ENCODE measurements at places on chromosomes 1 and 21.

DNA sequence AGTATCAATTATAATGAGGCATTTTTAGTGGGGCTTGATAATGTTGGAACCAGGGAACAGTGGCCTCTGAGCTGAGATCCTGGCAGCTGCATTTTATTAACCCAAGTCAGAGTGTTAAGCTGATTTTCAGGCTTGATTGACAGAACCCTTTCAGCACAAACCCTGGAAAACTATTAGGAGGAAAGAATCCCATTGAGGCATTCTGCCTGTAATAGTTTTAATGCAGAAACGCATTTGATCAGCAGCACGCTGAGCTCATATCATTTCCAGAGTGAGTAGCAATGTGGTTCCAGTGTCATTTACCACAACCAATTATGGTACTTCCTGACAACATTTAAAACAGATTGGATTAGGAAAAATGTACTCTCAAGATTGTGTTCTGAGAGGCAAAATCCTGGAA lies 78.3 kb upstream of the BARHL2 start:
- H3K27me3 ChIP-seq = no peaks in the 10 kb centered on the region
- no peak for DNase-seq
- no peak overlapping the region for H3K4me3 ChIP-seq
- no peaks in the 10 kb centered on the region for H3K4me1 ChIP-seq

GRCh38 chr1:183212870-183213269 lies 26.8 kb downstream of the LAMC2 start:
- no peaks in the 10 kb centered on the region for H3K27me3 ChIP-seq
- no peaks in the 10 kb centered on the region for H3K36me3 ChIP-seq
- peaks cover under 1% of the 10 kb centered on the region for H3K4me1 ChIP-seq
- H3K27ac ChIP-seq = no peak overlapping the region
- H3K4me3 ChIP-seq = no peak overlapping the region
- no peak for DNase-seq

GRCh38 chr1:243974451-243975292 lies 76.4 kb upstream of the ZBTB18 start:
- DNase-seq = no peak
- no peaks in the 10 kb centered on the region for H3K27me3 ChIP-seq
- H3K4me3 ChIP-seq = no peak overlapping the region
- no peaks in the 10 kb centered on the region for H3K36me3 ChIP-seq
- H3K4me1 ChIP-seq = no peaks in the 10 kb centered on the region

DNA sequence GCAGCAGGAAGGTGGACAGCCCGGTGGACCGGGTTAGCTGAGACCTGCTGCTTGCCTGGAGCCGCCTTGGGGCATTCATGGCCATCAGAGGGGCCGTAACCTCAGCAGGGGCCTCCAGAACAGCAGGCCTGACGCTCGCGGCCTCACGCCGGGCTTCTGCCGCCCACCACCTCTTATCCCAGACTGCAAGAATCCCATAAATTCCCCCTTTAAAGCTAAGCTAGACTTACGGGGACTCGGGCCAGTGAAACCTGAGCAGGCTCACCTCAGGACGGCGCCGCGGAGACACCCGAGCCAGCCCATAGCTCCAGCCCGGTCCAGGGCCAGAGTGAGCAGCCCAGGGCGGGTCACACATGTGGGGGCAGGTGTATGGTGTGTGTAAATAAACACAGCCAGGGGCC lies 132.3 kb downstream of the GLIS1 start:
- no peaks in the 10 kb centered on the region for H3K27me3 ChIP-seq
- no peak overlapping the region for H3K4me3 ChIP-seq
- no peaks in the 10 kb centered on the region for H3K4me1 ChIP-seq
- DNase-seq = no peak
- no peaks in the 10 kb centered on the region for H3K36me3 ChIP-seq

DNA sequence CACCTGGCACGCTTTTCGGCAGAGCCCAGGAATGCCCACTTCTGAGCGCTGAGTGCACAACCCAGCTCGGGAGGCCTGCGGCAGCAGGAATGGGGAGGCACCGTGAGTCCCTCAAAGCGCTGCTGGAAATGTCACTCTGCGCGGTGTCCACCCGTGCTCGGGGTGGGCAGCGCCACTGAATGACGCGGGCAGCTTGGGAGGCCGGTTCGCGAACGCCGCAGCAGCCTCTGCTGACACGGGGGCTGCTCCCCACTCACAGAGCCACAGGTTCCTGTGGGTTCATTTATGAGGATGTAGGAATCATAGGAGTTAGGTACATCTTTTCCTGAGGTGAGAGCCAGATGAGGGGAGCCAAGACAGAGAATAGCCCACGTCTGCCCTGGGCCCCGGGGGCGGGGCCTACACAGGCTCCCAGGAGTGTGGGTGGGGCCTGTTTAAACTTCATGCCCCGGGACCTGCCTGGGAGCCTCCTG lies 146.7 kb upstream of the COL6A1 start:
- no peak overlapping the region for H3K27ac ChIP-seq
- H3K27me3 ChIP-seq = no peaks in the 10 kb centered on the region
- no peaks in the 10 kb centered on the region for H3K4me1 ChIP-seq
- no peak overlapping the region for H3K4me3 ChIP-seq
- H3K36me3 ChIP-seq = no peaks in the 10 kb centered on the region
- no peak for DNase-seq

- H3K27me3 ChIP-seq = no peaks in the 10 kb centered on the region
- no peaks in the 10 kb centered on the region for H3K36me3 ChIP-seq
- H3K4me1 ChIP-seq = no peaks in the 10 kb centered on the region
- H3K4me3 ChIP-seq = no peak overlapping the region
- no peak for DNase-seq
Measured at GRCh38 chr1:232273011-232273410, 356.9 kb downstream of the SIPA1L2 start.

- peaks cover 19% of the 10 kb centered on the region for H3K4me1 ChIP-seq
- no peak overlapping the region for H3K4me3 ChIP-seq
- no peaks in the 10 kb centered on the region for H3K27me3 ChIP-seq
Measured at GRCh38 chr1:159829273-159829634, 2.6 kb downstream of the SLAMF8 start.

GRCh38 chr1:162216604-162217003 lies 147.1 kb downstream of the NOS1AP start:
- no peaks in the 10 kb centered on the region for H3K27me3 ChIP-seq
- peaks cover 49% of the 10 kb centered on the region for H3K4me1 ChIP-seq
- H3K36me3 ChIP-seq = no peaks in the 10 kb centered on the region
- DNase-seq = no peak
- H3K27ac ChIP-seq = no peak overlapping the region

DNA sequence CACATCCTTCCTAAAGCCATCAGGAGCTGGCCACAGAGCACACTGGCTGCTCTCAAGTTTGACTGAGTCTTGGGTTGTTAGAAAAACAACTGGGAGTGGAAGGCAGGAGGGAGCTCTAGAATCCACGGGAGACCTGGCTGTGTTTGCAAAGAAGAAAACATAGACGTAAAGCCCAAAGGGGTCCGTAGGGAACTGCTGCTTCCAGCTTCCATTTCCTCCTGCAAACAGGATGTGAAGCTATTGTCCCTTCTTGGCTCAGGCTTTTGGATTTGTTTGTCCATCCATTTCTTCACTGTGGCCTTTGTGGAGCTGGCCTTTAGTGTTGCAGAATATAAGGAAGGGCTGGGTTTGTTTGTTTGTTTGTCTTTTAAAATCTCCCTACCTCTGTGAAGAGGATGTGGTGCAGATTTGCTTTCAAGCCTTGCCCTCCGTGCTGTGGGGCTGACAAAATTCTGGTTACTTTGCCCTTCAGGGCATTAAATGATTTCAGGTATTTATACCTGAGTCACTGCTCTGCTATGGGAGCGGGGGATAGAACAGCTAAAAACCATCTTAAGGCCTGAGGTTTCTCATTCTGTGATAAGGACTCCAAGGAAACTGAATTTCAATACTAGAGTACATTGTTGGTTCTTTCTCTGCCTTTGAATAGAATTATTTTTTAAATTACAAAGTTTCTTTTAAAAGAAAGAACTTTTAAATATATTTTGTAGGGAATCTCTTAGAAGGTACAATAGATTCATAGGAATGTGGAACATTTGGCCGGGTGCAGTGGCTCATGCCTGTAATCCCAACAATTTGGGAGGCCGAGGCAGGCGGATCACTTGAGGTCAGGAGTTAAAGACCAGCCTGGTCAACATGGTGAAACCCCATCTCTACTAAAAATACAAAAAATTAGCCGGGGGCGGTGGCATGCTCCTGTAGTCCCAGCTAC lies 74.3 kb downstream of the MPZL1 start:
- H3K4me3 ChIP-seq = no peak overlapping the region
- no peaks in the 10 kb centered on the region for H3K36me3 ChIP-seq
- H3K4me1 ChIP-seq = no peaks in the 10 kb centered on the region
- no peak for DNase-seq
- no peaks in the 10 kb centered on the region for H3K27me3 ChIP-seq

GRCh38 chr1:160399544-160400222 lies 681 bp upstream of the VANGL2 start:
- H3K4me1 ChIP-seq = no peaks in the 10 kb centered on the region
- DNase-seq = peak; percentile 40
- no peaks in the 10 kb centered on the region for H3K36me3 ChIP-seq
- peak overlapping the region; percentile 75 for H3K27ac ChIP-seq
- no peaks in the 10 kb centered on the region for H3K27me3 ChIP-seq

DNA sequence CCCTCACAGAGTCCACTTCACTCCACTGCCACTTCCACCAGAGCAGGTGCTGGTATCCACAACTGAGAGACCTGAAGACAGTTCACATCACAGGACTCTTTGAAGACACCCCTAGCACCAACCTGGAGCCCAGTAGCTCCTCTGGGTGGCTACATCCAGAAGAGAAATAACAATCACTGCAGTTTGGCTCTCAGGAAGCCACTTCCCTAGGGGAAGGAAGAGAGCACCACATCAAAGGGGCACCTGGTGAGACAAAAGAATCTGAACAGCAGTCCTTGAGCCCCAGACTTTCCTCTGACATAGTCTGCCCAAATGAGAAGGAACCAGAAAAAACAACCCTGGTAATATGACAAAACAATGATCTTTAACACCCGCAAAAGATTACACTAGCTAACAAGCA lies 113.2 kb downstream of the TENT5C start:
- no peak for DNase-seq
- H3K27me3 ChIP-seq = no peaks in the 10 kb centered on the region
- H3K4me1 ChIP-seq = no peaks in the 10 kb centered on the region
- no peak overlapping the region for H3K4me3 ChIP-seq
- H3K36me3 ChIP-seq = no peaks in the 10 kb centered on the region

DNA sequence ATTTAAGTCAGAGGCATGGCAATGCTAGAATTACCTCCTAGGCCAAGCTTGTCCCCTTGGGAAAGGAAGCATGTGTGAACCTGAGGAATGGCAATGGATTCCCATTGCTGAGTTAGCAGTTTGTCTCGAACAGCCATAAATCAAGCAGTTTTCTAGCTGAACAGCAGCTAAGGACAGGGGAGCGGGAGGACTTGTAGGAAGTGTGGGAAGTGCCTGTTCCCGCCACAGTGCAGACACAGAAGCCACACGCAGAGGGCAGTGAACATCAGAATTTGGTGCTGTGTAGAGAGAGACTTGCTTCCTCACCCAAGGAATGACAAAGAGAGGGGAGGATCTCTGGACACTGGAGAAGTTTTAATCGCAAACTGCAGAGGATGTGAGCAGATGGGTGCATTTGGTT lies 3.8 kb downstream of the PHGDH start:
- no peak overlapping the region for H3K4me3 ChIP-seq
- no peaks in the 10 kb centered on the region for H3K36me3 ChIP-seq
- no peak overlapping the region for H3K27ac ChIP-seq
- H3K4me1 ChIP-seq = peaks cover 34% of the 10 kb centered on the region
- no peaks in the 10 kb centered on the region for H3K27me3 ChIP-seq

DNA sequence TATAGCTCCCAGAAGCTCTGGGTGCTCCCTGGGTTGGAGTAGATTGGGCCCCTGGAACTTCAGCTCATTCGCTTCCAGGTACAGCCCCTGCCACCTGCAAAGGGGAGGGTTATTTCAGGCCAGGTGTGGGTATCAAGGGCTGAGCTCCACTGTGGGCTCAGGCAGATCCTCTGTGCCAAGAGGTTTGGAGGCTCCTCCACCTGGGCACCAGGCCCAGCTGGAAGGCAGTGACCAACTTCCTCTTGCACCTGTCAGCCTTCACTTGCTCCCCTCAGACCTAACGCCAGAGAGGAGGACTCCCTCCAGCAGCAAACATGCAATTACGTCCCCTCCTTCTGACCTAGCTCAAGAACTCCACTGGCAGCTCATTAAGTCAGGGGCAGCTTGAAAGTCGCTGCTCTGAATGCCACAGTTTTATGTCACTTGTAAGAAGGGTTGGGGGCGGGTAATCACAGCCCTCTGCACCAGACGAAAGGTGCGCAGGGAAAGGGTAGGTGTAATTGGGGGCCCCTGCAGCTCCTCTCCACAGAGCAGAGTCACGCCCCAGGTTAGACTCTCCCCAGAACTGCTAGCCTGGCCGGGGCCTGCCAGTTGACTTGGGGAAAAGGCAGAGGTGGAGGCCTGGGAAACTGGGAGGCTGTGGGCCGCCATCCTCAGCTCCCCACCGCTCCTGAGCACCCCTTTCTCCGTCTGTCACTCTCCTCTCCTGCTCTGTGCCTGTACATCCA lies 125.0 kb upstream of the TMPRSS2 start:
- no peaks in the 10 kb centered on the region for H3K4me1 ChIP-seq
- no peak overlapping the region for H3K27ac ChIP-seq
- no peak overlapping the region for H3K4me3 ChIP-seq
- DNase-seq = no peak

DNA sequence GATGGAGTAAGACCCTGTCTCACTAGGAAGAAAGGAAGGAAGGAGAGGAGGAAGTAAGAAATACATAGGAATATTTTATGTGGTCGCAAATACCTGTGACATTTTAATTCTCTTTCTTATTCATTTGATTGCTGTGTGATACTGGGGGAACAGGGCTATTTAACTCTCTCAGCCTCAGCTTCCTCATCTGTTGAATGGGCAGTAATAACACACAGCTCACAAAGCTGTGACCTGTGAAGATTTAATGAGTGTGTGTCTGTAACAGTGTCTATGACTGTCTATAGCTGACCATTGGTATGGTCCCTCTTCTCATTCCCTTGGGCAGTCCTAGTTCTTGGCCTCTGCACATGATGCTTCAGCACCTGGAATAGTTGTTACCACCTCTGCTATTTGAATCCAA lies 13.6 kb upstream of the GPR161 start:
- H3K4me1 ChIP-seq = no peaks in the 10 kb centered on the region
- no peaks in the 10 kb centered on the region for H3K27me3 ChIP-seq
- no peak overlapping the region for H3K4me3 ChIP-seq

DNA sequence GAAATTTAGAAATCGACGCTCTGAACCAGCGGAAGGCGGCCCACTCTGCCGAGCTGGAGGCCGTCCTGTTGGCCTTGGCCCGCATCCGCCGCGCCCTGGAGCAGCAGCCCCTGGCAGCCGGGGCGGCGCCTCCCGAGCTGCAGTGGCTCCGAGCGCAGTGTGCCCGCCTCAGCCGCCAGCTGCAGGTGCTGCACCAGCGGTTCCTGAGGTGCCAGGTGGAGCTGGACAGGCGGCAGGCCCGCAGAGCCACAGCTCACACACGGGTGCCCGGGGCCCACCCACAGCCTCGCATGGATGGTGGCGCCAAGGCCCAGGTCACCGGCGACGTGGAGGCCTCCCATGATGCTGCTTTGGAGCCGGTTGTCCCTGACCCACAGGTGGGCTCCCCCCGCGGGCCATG lies 47.0 kb upstream of the DIP2A start:
- no peaks in the 10 kb centered on the region for H3K4me1 ChIP-seq
- H3K36me3 ChIP-seq = peaks cover 45% of the 10 kb centered on the region
- no peak overlapping the region for H3K27ac ChIP-seq
- no peak overlapping the region for H3K4me3 ChIP-seq

All from right atrium auricular region (tissue), 2 donors.